Uterine smooth muscle cell (primary cell): ENCODE measurements at places on chromosomes 11 and 22. TPM values are rescaled to one million over a fixed set of nuclear protein-coding genes. Genes with fewer than 3 reads are reported as not detected.

Gene HPX
- total RNA-seq: 0.33 and 0.50 TPM in 2 replicates

Gene PHLDB1
- 50.1 and 58.6 TPM in 2 replicates for total RNA-seq

Gene SEZ6L
- total RNA-seq: not detected in 2 replicates

Gene LMO2
- 0.22 TPM in 1 of 2 replicates, not detected in the other for total RNA-seq

Gene OR4A16
- not detected in 2 replicates for total RNA-seq

Gene C22orf15
- 0.37 and 0.77 TPM in 2 replicates for total RNA-seq

Gene CHRDL2
- total RNA-seq: not detected in 2 replicates

Gene CARD10
- total RNA-seq: 1.2 and 2.1 TPM in 2 replicates

Gene ADM
- total RNA-seq: 187 and 204 TPM in 2 replicates

Gene OR5P2
- total RNA-seq: not detected in 2 replicates

Gene IGSF9B
- total RNA-seq: 0.11 and 0.50 TPM in 2 replicates

Gene C11orf71
- 3.4 TPM in 2 replicates for total RNA-seq

Gene PKP3
- 0.66 and 0.87 TPM in 2 replicates for total RNA-seq

Gene GAS2L1
- 8.7 and 12.6 TPM in 2 replicates for total RNA-seq

Gene MMP3
- 54.4 and 65.3 TPM in 2 replicates for total RNA-seq

Gene NNMT
- 137 and 508 TPM in 2 replicates for total RNA-seq

Gene LRRC10B
- total RNA-seq: 0.22 TPM in 1 of 2 replicates, not detected in the other
